A549 (cell line): ENCODE measurements at places on chromosomes 1 and 21. TPM values are rescaled to one million over a fixed set of nuclear protein-coding genes. Genes with fewer than 3 reads are reported as not detected.

DNA sequence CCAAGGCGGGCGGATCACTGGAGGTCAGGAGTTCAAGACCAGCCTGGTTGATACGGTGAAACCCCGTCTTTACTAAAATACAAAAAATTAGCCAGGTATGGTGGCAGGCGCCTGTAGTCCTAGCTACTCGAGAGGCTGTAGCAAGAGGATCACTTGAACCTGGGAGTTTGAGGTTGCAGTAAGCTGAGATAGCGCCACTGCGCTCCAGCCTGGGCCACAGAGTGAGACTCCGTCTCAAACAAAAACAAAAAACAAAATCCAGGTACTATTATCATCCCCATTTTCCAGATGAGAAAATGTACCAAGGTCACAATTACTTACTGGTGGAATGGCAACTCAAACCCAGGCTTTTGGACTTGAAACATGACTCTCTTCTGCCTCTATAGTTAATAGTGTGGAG lies 4.5 kb downstream of the TOMM20 start:
- no peak for DNase-seq

GRCh38 chr1:18794561-18794960 lies 64.9 kb downstream of the TAS1R2 start:
- DNase-seq, result peak; percentile 22

DNA sequence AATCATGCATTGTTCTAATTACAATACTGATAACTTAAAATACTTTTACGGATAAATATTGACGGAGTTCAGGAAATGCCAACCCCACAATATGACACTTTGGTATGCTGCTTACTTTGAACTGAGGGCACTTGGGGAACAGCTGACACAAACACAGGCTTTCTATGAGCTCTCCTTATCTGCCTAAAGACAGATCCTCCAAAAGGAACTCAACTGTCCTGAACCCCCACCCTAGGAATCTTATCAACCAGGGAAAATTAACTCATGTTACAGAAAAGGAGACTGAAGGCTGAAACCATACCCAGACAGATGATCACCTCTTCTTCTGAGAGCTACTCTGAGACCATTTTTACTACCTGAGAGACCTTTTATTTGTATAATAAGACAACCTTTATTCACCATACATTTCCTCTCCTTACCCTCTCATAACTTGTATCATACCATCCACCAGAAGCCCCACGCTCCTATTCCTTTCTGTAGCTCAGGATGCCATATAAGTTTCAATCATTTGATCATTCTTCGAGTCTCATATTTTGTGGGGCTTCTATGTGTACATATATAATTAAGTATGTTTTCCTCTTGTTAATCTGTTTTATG lies 239.5 kb downstream of the FAF1 start:
- no peak for DNase-seq

DNA sequence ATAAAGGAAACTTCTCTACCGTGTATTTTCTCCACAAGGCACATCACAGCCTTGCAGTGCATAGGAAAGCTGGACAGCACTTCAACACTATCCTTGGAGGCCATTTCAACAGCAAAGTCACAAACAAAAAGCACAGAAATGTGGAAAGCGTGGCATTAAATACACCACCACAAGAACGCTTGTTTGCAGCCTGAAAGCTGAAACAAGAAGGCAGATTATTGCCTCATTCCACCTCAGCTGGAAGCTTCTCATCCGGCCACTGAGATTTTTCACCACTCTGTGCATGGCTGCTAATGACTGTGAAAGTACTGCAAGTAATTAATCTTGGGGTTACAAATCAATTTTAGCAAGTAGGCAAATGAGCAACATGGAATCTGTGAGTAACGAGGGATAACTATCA lies 50.9 kb upstream of the GALNT2 start:
- DNase-seq, result no peak

IVL gene
- not detected in 3 replicates for polyA plus RNA-seq

SYT14 gene
- polyA plus RNA-seq, result 0.05 to 0.10 TPM (median 0.06 TPM) in 3 replicates

DNAJC16 gene
- 4.6 to 5.5 TPM (median 4.9 TPM) in 3 replicates for polyA plus RNA-seq
